ENCODE measurements at places on chromosomes 12 and 14.
A peak's percentile ranks its signal among the peaks of the same experiment; 100 is the strongest.

GRCh38 chr12:15530361-15530760, 208.1 kb downstream of the PTPRO start:
- DNase-seq, result no peak

GRCh38 chr14:103846543-103847450, 578 bp downstream of the PPP1R13B start:
- peak; percentile 30 for DNase-seq

GRCh38 chr14:93128725-93129459, 13.2 kb upstream of the ITPK1 start:
- DNase-seq, result no peak

DNA sequence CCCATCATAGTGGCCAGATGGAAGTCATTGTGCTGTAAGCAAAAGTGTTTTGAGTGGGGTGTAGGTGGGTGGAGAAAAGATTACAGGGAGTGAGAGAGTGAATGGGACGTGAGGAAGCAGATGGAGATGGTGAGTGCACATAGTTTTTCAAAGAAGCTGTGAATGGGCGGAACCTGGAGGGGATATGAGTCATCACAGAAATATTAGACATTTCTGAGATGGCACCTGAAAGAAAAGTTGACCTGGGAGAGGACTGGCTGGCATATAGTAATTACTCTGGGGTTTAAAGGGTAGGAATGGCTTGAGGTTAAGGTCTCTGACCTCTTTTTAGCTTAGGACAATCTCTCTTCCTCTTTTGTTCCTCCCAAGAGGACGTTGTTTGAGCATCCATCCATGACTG, 50.5 kb downstream of the ANO4 start:
- DNase-seq, result no peak

- DNase-seq, result no peak
Observed at GRCh38 chr14:50312734-50313054, 570 bp downstream of the DMAC2L start.

DNA sequence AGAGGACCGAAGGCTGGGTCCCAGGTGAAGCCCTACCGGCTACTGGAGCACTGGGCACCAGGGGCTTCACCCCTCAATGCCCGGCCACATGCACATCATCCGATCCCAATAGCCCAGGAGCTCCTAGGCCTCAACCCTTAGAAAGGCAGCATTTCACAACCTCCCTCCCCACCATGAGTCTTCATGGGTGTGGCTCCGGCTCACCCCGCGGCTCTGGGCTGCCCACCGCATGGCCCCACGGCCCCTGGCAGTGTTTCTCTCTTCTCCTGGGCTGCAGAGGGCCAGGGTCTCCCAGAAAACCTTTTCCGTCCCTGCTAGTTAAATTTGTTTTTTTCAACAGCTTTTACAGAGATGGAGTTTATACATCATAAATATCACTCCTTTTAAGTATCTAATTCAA, 28.6 kb upstream of the DLK1 start:
- no peak for DNase-seq

DNA sequence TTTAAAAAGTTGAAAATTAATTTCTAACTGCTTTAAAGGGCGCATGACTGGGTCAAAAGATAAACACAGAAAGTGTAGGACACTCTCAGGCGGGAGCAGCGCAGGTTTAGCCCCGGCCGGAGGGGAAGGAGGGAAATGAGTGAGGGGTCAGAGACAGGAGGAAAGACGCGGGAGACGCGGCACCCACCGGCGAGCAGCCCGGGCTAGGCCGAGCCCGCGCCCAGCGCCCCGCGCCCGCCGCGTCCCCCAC, 591 bp downstream of the GXYLT1 start:
- DNase-seq, result no peak

- DNase-seq, result no peak
Observed at GRCh38 chr12:127125607-127126259, 1141.2 kb upstream of the TMEM132C start.

GRCh38 chr14:51868405-51868804, 8.0 kb downstream of the GNG2 start:
- no peak for DNase-seq

DNA sequence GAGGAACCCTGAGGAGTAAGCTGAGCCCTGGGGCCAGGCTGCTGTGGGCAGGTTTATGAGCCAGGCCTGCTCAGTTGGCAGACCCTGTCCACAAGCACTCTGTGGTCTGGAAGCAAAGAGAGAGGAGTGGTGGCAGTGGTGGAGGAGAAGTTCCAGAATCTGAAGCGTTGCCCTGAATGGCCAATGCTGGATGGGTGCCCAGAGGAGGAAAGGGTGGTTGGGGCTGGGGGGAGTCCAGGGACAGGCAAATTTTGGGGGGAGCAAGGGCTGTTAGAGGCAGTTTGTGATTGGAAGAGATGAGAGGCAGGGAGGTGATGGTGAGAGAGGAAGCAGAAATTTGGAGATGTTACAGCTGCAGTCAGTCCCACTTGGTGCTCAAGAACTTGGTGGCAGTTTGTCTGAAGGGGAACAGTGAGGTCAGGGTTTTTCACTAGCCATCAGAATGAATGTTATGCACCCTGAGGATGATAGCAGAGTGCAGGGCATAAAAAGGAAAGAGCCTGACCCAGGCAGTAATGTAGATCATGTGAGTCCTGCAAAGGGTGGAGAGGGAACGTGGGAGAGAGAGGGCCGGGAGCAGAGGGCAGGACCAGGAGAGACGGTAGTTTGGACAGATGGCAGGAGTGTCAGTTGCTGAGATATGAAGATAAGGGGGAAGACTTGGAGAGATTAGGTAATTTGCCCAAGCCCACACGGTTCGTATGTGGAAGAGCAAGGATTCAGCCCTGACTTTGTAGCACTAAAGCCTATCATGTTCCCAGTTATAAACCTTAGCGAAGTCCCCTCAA, 51.2 kb downstream of the GALNT8 start:
- DNase-seq, result peak; percentile 39

- no peak for DNase-seq
Observed at GRCh38 chr12:119241049-119241448, 62.3 kb downstream of the HSPB8 start.

DNA sequence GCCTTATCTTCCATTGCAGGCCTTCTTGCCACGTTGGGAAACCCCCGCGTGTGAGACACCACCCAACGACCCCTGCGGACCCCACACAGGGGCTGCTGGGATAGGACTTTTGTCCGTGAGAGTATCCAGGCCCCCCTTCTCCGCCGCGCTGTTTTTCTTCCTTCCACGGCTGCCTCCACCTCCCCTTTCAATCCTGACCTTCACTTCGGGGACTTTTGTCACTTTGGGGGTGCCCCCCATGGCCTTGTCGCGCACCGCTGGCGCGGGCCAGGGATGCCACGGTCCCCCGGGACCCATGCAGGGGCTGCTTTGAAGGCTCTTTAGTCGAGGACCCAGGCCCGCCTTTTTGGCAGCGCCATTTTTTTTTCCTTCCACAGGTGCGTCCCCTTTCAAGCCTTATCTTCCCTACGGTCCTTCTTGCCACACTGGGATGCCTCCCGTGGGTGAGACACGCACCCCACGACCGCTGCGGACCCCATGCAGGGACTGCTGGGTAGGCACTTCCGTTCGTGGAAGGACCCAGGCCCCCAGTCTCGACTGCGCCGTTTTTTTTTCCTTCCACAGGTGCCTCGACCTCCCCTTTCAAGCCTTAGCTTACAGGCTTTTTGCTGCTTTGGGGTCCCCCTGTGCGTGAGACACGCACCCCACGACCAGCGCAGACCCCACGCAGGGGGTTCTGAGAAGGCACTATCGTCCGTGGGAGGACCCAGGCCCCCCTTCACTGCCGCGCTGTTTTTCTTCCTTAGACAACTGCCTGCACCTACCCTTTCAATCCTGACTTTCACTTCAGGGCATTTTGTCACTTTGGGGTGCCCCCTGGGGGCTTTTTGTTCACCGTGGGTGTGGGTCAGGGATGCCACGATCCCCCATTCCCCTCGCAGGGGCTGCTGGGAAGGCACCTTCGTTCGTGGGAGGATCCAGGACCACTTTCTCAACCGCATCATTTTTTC, 267.4 kb downstream of the ALG10 start:
- no peak for DNase-seq

- DNase-seq, result no peak
Observed at GRCh38 chr14:74572726-74573301, 39.2 kb downstream of the LTBP2 start.

GRCh38 chr14:73287071-73287470, 49.8 kb downstream of the PAPLN start:
- DNase-seq, result no peak

DNA sequence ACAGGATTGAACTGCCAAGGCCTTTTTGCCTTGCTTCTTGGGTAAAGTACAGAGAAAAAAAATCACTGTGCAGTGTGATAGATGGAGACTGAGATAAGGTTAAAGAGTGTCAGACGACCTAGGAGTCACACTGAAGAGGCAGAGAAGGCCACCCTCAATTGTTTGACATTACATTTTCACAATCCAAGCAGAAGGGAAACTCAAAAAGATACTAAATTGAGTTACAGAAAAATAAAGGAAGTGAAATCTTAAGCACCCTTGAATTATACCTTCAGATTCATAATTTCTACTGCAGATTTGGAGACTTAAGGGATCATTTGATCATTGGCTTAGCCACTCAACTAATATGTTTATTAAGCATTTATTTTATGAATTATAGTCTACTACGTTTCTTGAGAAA, 97.1 kb downstream of the MYF5 start:
- DNase-seq, result no peak

DNA sequence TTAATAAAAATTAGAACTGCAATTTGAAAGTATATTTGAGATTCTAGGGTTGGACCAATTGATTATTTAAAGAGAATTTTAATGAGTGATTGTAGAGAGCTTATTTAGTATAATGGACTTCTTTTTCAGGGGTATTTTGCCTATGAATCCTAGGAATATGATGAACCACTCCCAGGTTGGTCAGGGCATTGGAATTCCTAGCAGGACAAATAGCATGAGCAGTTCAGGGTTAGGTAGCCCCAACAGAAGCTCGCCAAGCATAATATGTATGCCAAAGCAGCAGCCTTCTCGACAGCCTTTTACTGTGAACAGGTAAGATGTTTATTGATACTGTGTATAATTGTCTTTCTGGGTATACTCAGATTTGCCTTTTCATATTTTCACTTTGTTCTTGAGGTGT, 35.9 kb upstream of the KCNMB4 start:
- DNase-seq, result no peak

DNA sequence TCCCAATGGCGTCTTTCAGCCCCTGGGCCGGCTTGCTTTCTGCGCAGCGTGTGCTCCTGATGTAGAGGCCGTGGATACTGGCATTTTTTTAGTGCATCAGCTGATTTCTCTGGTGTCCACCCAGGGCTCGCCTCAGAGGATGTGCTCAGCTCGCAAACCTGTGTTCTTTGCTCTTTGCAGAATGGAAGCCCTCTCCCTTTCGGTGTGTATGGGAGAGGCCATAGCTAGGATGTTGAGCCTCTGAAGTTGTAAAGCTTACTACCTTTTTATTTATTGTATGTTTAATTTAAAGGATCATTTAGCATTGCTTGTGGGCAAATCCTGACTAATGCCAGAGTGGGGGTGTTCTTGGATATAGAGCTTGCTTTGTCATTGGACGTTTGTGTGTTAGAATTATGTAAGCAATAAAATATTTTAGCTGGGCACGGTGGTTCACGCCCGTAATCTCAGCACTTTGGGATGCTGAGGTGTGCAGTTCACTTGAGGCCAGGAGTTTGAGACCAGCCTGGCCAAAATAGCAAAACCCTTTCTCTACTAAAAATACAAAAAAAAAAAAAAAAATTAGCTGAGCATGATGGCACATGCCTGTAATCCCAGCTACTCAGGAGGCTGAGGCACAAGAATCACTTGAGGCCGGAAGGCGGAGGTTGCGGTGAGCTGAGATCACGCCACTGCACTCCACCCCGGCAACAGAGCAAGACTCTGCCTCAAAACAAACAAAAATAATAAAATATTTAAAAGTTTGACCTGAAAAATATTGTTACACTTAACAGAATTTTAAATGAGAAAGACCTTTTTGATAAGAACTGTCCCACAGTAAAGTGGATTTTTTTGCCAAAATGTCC, 52.6 kb upstream of the MMP17 start:
- DNase-seq, result no peak

DNA sequence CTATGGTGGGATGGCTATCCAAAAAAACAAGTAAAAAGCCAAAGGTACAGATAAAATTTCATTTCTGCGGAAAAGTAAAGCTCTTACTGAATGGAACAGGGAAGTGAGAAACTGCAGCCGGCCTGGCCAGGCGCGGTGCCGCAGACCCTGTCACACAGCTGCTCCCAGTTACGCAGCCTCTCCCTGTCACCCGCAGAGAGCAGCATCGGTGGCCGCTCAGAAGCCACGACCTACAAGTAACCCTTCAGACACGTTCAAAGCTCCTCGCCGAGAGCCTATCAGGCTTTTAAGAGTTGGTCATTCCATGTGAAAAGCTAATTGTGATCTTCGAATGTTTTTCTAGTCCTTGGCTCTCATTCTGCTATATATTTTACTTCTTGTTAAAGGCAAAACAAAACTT, 11.0 kb upstream of the ANKLE2 start:
- no peak for DNase-seq

GRCh38 chr12:4859478-4860210, 50.1 kb upstream of the KCNA1 start:
- DNase-seq, result no peak

GRCh38 chr12:47785887-47786661, 13.0 kb downstream of the SLC48A1 start:
- DNase-seq, result no peak

DNA sequence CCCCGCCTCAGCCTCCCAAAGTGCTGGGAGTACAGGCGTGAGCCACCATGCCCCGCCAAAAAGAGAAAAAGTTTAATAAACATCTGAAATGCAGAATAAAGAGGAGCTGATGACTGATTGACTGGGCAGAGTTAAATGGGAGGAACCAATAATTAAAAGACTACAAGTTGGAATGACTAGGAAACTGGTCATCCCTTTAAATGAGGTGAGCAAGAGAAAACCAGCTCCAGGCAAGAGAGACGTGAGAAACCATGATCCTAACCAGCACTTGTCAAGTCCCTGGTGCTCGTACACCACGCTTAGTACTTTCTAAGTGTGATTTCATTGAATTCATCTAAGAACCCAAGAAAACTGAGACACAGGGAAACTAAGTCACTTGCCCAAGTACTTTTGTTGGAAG, 47.9 kb downstream of the MAP1LC3B2 start:
- DNase-seq, result no peak

GRCh38 chr12:1494856-1495255, 99.5 kb downstream of the FBXL14 start:
- DNase-seq, result no peak

GRCh38 chr12:40149673-40150260, 43.9 kb upstream of the SLC2A13 start:
- no peak for DNase-seq

DNA sequence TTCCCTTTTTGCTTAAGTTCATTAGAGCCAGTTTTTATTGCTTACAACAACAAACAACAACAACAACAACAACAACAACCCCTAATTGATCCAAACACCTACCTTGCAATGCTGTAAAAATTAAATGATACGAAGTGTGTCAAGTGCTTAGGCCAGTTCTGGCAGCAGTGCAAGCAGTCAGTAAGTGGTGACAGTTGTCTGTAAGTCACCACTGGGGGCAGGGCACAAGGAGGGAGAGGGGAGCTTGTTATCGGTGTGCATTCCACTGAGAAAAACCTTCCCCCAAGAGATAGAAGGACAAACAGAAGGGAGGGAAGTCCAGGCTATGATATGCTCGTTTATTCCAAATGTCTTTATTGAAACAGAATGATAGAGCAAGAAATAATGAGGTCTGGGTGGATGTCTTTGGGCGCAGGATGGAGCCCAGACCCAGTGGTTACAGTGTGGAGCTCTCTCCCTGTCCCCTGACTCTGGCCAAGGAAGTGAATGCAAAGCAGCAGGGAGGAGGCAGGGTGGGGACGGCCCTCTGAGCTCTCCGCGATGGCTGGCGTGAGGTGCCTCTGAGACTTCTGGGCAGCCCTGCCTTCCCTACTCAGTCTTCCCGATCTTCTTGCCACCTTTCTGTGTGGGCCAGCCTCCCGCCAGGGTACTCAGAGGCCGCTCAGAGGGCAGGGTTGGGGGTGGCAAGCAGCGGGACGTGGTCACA, 6.5 kb downstream of the SLC22A17 start:
- no peak for DNase-seq

Measured in femur (tissue), 1 donor.